ENCODE measurements at places on chromosomes 4 and X. TPM values are rescaled to one million over a fixed set of nuclear protein-coding genes. Genes with fewer than 3 reads are reported as not detected.

Gene FGFBP2
- total RNA-seq: 1.6 TPM

Gene PLAC8
- total RNA-seq: 6.3 TPM

Gene FAT4
- total RNA-seq: 25.1 TPM

Gene SMR3B
- total RNA-seq: not detected

Gene RASL11B
- total RNA-seq: 1.0 TPM

Gene GSX2
- not detected for total RNA-seq

Gene FGD1
- total RNA-seq: 10.9 TPM

Gene TRMT10A
- total RNA-seq: 3.8 TPM

DNA sequence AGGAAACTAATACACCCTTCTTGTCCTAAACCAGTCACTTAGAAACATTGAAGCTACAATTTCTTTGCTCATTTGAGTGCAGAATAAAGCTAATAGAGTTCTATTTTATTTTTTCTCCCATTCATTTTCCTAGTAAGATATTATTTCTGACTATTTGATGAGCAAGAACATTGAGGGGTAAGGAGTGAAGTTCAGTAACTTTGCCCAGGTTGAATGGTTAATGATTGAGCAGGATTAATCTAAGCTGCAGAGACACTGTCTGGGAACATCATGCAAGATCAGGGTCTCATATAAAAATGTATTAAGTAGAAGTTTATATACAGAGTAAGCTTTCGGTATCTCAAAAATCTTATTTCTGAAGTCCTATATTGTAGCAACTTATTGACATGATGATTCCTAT lies 102.4 kb upstream of the LIMCH1 start:
- DNase-seq: no peak

DNA sequence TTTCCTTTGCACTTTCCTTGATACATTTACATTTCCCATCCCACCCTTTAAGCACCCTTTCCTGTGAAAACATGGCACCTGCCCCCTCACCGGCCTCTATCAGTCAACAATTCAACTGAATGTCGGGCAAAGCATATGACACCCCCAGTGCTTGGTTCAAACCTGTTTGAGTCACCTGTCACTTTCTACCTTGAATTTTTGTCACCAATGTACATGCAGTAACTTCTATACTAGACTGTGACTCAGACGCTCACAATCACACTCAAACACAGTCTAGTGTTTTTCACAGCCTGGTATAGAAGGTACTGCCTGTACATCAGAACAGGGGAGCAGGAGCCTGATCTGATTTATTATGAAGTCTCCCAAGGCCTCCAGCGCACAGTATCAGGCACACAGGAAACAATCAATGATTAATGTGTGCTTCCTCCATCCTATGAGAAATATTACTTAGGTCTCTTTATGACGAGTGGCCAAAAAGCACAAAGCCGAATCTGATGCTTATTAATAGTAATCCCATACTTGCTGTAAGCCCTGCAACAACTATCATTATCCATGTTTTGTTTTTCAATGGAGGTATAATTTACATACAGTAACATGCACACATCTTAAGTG lies 49.2 kb upstream of the FAM9C start:
- DNase-seq: no peak

GRCh38 chr4:112516471-112517066 lies 589 bp upstream of the NEUROG2 start:
- DNase-seq: no peak

- DNase-seq: no peak
These were observed 78.5 kb downstream of the ELOVL6 start for GRCh38 chr4:110119880-110120279.

DNA sequence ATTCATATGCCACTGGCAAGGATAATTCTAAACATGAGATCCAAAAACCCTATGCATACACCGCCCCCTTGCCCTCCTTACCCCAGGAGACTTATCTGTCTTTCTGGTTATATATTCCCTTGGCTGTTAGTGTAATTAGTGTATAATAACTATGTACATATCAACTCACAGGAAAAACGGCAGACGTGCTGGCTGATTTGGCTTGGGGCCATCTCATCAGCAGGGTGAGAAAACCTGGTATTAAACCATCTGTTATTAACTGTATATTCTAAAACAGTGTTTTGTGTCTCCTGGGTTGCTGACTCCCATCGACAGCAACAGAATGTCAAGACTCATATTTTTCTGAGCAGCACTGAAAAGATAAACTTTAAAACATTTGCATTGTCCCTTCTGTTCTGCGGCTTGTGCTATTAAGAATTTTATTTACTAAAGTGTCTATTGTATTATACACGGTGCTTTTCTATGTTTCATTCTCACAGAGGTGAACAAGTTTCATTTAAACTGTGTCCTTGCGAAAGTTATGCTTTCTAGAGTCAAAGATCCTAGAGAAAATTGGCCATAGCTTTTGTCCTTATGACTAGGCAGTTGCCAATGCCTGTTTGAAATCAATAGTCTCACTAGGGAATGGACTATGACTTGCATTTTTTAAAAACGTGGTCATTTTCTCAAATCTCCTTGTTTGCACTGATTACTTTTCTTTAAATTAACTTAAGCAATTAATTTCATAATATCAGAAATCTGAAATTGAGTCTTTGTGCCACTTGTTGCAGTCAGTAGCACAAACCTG lies 211.5 kb upstream of the MID1 start:
- DNase-seq: no peak

- no peak for DNase-seq
These were observed 244.2 kb downstream of the ANKRD50 start for GRCh38 chr4:124468360-124468759.

DNA sequence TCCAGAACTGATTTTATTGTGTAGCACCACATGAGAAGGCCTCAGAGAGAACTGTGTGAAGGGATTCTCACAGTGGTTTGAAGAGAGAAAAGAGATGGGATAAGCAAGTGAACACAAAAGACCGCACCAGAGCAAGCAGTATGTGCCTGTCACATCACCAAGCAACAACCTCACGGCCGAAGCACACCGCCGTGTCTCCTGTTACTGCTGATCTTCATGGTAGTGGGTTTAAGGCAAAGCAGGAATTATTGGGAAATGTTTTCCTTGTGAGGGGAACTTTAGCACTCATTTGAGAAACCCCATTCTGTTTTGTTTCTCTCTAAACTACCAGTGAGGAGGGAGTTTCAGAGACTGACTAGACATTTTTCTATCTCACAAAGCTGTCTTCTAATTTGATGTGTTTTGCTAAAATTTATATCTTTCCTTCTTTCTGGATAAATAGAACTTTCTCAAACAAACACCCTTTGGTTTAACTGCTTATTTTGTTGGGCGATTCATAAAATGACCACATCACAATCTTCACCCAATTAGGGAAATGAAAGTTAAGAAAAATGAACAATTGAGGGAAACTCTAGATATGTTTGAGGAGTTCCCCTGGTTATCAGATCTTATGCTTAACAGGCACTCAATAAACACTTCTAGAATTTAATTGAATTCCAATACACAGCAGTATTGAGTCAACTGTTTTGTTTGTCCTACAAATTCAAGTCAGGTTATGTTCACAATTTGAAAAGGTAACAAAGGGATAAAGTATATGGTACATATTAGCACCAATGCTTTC lies 16.5 kb downstream of the SH3KBP1 start:
- no peak for DNase-seq

GRCh38 chr4:182400081-182400480 lies 156.9 kb downstream of the TENM3 start:
- DNase-seq: no peak

GRCh38 chrX:43688586-43688985 lies 32.5 kb downstream of the MAOA start:
- DNase-seq: no peak

DNA sequence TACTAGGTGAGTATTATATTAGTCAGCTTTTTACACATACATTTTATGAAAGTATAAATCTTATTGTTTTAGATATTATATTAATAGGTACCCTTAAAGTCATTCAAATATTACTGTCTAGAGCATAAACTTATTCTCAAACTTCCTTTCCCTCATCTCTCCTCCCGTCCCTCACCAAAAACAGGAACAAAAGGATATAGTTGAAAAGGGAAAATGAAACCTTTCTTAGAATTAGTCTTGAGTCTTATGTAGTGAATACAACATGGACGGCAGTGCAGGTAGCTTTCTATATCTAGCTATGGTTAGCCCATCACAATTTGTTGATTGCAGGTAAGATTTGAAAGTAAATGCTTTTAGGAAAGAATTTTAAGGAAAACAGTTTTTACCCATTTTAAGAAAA lies 65.6 kb downstream of the RBPJ start:
- DNase-seq: no peak

GRCh38 chr4:13849778-13850177 lies 222.3 kb upstream of the BOD1L1 start:
- DNase-seq: no peak

- DNase-seq: peak; percentile 93
These were observed at the start of gene CXorf38 for GRCh38 chrX:40647307-40648197. Gene CXorf38, minus strand, starts transcription at chrX:40647561. Its CDS starts 41 bp downstream, at chrX:40647520.

- no peak for DNase-seq
These were observed 6.6 kb downstream of the RAB33B start for GRCh38 chr4:139460565-139460964.

All from uterus (tissue), 4 donors.